ENCODE measurements at places on chromosomes 4 and X.
A peak's percentile ranks its signal among the peaks of the same experiment; 100 is the strongest.

- no peak for DNase-seq
Observed at GRCh38 chr4:176791591-176792325, 964 bp downstream of the VEGFC start.

DNA sequence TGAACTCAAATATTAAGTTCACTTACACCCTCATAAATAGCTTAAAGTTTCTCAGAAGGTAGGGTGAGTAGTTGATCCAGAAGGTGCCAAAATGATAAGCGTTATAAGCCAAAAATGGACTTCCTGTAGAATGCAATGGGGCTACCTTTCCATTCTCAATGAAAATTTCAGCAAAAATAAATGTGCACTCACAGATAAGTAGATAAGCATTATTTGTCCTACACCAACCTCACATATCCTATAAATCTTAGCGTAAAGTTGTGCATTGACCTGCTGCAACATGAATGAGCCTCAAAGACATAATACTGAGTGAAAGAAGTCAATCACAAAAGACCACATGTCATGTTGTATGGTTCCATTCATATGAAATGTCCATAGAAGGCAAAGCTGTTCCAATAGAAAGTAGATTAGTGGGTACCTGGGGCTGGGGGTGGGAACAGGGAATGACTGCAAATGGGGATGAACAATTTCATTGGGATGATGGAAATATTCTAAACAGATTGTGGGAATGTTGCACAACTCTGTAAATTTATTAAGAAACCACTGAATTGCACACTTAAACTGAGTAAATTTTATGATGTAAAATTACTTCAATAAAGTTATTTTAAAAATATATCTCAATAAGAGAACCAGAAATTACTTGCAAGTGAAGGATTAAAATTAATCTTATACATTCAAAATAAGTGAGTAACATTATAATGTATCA, 100.9 kb downstream of the AMELX start:
- DNase-seq = no peak

GRCh38 chr4:152903658-152904057, 32.5 kb upstream of the FHDC1 start:
- DNase-seq = no peak

DNA sequence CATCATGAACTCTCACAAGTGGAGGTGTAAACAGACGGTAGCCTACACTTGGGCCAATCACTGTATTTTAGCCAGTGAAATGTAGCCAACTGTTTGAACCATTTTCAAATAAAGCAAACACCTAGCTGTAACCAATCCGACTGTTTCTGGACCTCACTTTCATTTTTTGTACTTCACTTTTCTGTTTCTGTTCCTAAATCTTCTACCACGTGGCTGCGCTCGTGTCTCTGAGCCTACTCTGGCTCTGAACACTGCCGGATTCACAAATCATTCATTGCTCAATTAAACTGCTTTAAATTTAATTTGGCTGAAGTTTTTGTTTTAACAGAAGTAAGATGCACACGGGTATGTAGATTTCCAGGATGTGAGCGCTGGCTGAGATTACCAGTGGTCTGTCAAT, 319.1 kb downstream of the RAPGEF2 start:
- no peak for DNase-seq

DNA sequence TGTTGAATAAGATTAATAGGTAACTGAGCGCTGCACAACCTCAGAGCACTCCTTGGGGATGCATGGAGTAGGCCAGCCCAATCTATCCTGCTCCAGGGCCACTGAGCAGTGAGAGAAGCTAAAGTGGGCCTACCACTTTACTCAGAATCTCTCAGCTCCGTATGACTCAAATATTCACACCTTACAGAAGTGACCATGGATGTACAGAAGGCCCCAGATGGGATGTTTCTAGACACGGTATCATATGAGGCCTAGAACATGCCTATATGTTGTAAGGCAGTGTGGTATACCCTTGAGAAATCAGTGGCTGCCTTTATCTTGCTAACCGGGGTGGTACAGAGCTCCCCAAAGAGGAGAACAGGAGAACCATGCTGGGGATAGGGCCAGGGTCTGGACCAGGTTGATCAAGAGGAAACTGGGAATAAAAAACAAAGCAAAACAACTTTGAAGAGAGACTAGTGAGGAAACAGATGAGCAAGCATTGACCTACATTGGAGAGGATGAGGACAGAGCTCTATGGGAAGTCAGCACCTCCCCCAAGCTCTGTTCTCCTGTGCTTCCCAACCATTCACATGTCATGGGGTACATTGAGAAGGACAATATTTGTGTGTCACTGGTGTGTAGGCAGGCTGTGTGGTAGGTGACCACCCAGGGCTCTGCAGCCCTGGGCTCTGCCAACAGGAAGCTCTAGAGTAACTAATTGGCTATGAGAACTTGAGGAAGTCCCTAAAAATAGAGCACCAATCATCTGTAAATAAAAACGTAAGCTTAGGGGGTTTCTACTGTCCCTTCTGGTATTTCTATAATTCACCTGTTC, 31.4 kb downstream of the HOPX start:
- DNase-seq = no peak

- DNase-seq = peak; percentile 72
Observed at GRCh38 chr4:68373513-68373912, 23.6 kb upstream of the YTHDC1 start.

DNA sequence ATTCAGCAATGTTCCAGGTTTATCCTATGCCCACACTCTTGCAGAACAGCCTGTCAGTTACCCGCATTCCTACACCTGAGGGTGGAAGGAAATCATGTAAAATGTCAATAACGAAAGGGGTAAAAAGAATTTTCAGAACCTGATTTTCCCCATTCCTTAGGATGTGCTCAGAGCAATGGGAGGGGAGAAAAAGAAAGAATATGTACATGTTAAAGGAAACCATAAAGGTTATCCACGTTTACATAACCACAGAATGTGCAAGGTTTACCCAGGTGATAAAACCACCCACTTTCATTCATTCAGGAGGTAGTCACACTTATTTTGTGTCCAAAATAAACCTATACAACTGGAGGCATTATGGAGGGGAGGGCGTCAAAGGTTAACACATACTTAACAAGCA, 335.5 kb downstream of the ZNF674 start:
- no peak for DNase-seq

- DNase-seq = no peak
Observed at GRCh38 chrX:70480660-70481018, 36.0 kb downstream of the DLG3 start.

GRCh38 chr4:41192136-41192535, 22.2 kb downstream of the APBB2 start:
- DNase-seq = no peak

DNA sequence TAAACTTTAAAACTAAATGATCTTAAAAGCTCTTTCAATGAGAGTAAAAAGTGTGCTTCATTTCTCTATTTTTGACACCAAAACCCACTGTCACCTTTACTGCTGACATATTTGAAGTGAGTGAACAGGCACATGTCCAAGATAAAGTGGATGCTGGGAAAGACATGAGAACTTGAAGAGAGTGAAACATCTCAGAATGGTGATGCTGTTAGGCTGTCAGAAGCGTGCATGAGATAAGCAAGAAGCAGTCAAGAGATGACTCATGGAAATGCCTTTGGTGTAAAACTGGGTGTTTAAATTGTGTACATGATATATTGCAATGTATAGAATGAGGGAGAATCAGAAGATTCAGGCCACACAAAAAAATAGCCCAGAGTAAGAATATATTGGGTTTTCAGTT, 21.8 kb upstream of the GBA3 start:
- DNase-seq = no peak

DNA sequence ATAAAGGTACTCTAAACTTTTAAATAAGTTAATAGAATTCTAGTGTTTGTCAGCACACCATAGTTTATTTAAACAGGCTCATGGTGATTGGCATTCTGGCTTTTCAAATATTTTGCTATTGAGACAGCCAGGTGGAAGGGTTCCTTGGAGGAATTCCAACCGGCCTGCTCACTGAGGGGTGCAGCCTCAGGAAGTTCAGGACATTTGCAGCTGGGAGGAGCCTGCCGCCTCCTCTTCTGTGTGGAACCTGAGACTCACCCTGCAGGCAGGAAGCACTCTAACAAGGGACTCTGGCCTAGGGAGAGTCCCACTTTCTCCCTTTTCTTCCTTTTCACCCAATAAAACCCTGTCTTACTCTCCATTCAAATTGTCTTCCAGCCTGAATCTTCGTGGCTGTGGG, 1328.0 kb downstream of the FSTL5 start:
- no peak for DNase-seq

DNA sequence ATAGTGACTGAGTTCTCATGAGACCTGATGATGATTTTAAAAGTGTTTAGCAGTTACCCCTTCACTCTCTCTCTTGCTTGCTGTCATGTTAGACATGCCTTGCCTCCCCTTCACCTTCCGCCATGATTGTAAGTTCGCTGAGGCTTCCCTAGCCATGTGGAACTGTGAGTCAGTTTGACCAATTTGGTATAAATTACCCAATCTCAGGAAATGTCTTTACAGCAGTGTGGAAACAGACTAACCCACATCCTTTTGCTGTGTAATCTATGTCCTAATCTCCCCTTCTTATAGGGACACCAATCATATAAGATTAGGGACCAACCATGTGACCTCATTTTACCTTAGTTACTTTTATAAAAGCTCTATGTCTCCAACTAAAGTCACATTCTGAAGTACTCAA, 677.8 kb downstream of the ADGRL3 start:
- no peak for DNase-seq

DNA sequence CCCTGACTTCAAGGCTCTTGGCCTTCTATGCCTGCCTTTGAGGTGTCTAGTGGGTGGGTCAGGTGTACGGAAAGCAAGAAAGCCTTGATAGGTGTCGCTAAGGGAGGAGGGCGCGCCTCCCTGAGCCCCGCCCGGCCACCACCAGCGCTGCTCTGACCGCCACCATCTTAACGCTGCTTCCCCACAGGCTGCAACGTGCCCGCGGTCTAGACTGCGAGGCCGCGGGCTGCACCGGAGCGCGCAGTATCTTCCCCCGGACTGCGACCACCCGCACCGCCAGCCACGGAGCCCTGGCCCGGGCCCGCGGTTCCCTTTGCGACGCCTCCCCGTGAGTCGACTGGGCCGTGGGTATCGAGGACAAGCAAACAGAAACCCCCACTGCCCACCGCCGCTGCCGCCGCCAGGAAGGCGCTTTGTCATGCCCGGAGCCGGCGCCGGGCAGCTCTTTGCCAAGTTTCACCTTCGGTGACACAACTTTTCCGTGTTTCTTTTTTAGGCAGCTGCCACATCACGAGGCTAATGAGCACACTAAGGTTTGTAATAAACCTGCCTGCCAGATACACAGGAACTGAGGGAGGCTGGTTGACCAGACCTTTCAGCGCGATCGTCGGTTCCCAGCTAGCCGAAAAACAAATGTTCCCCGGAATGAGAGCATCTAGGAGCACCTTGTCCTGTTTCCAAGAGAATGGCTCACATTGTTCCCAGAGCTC, 335.8 kb upstream of the F9 start:
- no peak for DNase-seq

DNA sequence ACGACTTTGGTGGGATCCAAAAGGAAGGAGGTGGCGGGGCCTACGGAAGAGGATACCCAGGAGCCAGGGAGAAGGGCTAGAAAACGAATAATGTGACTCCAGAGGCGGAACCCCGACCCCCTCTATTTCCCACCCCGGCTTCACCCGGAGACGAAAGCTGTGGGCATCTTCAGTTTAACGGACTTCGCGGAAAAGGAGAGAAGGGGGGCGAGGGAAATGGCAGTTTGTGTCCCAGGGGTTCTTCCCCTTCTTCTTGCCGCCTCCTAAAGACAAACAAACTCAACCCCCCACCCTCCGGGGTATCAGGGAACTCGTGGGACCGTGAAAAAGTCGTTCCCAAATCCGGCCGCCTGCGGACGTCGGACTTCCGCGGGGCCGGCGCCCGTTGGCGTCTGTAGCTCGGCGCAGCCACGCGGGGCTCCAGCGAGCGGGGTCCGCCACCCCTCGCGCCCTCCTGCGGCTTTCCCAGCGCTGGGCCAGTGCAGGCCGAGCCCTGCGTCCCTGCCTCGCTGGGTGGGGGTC, 3.6 kb upstream of the LEF1 start:
- DNase-seq = no peak

- no peak for DNase-seq
Observed at GRCh38 chrX:15988661-15989603, 134.3 kb upstream of the AP1S2 start.

DNA sequence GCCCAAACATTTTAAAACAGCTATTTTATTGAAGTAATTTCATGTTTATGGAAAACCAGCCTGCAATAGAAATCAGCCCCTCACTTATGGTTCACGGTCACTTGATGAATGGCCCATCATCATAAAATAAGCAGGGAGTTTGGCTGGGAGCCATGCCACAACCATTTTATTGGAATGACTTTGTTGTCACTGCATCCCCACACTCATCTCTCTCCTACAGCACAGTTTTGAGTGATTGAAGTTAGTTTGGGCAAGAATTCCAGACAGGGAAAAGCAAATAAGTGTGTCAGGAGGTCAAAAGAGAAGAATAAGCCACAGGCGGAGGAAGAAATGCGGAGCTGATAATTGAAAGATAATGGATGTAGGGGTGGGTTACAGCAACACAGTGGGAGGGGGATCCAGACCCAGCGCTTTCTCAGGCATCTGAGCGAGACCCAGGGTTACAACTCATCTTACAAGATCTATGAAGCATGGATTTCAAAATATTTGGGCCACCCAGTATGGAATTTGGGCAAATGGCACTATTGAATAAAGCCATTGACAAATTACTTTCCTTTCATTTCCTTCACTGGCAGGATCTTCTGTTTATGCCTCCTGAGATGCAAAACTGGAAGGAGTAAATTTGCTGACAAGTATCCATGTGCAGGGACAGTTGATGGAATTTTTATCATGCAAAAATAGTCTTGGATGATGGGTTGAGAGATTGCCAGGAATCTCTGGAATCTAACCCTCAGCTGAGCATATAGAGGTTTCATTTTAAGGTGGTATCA, 100.8 kb downstream of the SHROOM3 start:
- no peak for DNase-seq

DNA sequence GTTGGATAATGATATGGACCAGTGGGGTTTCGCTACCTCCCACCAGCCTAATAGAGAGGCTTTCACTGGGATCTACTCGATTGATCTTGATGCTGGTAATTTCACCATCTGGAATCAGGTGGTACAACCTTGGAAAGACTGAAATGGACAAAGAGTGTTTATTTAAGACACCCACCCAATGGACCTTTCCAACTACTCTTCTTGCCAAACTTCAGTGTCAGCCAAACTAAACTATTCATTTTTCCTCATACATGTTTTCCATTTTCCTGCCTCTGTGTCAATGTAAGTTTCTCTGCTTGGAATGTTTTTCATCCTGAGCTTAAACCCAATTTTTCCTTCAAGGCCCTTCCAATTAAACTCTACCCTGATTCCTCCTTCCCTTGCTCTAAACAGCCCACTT, 92.6 kb downstream of the LNX1 start:
- no peak for DNase-seq

- DNase-seq = no peak
Observed at GRCh38 chrX:53223068-53223693, 1.8 kb downstream of the KDM5C start.

GRCh38 chr4:102624505-102624904, 123.3 kb downstream of the NFKB1 start:
- no peak for DNase-seq

DNA sequence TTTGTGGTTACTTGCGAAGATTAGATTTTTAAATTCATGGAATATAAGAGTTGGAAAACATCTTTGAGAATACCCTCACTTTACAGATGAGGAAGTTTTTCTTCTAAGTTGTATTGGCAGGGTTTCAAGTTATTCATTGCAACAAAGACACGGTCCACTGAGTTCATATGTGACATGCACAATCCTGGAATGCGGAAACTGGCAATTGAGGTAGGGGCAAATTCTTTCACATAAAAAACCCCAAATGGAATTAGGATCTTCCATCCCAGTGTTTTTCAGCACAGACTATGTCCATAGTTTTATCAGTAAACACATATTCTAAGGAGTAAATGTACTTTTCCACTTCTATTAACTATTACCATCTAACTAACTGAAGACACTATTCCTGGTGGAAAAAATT, 81.8 kb upstream of the NAP1L5 start:
- no peak for DNase-seq

Measured in CD4-positive, alpha-beta T cell treated with Interleukin-2 at 100 ng/mL for 4 hours (primary cell).